Epithelial cell of proximal tubule (primary cell): ENCODE measurements at places on chromosomes 13 and 19.

- DNase-seq: no peak
Measured at GRCh38 chr13:24068472-24068871, 92.0 kb upstream of the SPATA13 start.

- DNase-seq: no peak
Measured at GRCh38 chr13:64007339-64007738, 2591.7 kb upstream of the PCDH20 start.

GRCh38 chr19:14135355-14135754, 1.0 kb downstream of the ASF1B start:
- DNase-seq: no peak

- DNase-seq: no peak
Measured at GRCh38 chr13:27149702-27150101, 21.9 kb downstream of the USP12 start.

DNA sequence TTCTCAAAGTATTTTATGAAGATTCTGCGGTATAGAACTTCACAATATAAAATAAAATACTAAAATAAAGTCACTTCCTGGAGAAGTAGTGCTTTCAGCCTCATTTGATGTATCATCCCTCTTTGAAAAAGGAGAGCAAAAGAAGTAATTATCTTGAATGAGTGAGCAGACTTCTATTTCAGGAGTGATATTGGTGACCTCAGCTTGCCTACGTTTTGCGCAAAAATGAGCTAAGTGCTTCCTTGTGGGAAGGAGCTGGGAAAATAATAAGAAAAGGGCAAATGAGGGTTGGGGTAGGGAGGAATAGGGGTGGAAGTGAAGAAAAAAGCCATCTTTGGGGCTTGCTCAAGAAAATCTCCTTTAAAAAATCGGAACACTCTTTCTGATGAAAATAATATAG, 1773.6 kb downstream of the OLFM4 start:
- DNase-seq: no peak

DNA sequence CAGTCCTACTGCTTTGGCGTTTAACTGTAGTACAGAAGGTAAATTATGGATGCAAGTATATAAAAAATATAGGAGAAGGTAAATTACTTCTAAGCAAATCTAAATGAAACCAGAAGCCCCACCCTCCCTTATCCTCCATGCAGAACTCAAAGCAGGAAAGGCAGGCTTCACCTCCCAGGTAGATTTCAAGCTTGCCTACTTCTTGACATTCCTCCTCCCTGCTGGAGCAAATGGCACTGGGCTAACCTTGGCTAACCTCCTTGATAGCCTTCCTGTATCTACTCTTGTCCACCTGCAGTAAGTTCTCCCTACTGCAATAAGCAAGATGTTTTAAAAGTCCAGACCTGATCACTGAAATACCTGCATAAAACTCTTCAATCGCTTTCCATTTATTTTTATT, 396.0 kb downstream of the IRS2 start:
- DNase-seq: no peak

DNA sequence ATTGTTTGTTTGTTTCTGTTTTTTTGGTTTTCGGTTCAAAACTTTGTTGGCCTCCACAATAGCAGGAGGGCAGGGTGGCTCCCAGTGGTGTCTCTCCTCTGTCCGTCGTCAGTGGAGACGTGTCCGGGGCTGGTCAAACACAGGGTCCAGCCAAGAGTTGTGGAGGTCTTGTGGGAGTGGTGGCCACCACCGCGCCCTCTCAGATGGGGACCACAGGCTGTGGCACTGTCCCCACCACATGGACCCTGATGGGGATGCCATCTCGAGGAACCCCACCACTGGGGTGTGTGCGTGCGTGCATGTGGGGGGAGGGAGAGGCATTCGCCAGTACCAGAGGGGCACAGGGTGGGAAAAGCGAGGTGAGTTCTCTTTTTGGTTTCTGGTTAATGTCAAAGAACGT, 13.8 kb downstream of the ZNF574 start:
- DNase-seq: no peak

GRCh38 chr13:113299951-113300350, 2.9 kb downstream of the LAMP1 start:
- DNase-seq: no peak

DNA sequence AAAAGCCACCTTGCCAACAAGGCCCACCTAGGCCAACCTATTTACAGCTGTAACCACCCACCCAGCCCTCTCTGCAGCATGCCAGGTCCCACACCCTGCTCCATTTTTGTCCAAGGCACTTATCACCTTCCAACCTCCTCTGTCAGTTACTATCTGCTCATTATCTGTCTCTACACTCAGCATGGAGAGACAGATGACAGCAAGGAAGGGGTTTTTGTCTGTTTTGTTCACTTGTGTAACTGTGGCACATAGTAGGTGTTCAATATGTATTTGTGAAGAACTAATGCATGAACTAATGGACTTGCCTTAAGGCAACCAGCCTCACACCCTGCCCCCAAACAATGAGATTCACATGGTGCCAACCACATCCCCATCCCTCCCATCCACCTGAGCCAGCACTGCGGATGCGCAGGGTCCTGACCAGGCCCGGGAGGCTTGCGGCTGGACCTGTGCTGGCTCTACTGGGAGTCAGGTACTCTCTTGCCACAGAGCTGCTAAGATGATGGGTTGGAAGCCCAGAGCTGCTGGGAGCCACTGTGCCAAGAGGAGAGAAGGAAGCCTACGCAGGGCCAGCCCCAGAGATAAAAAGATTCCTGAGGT, 17.3 kb downstream of the DEDD2 start:
- DNase-seq: no peak

GRCh38 chr13:93797463-93797862, 570.9 kb downstream of the GPC6 start:
- no peak for DNase-seq

- DNase-seq: no peak
Measured at GRCh38 chr19:49205114-49205513, 47.5 kb downstream of the TRPM4 start.

DNA sequence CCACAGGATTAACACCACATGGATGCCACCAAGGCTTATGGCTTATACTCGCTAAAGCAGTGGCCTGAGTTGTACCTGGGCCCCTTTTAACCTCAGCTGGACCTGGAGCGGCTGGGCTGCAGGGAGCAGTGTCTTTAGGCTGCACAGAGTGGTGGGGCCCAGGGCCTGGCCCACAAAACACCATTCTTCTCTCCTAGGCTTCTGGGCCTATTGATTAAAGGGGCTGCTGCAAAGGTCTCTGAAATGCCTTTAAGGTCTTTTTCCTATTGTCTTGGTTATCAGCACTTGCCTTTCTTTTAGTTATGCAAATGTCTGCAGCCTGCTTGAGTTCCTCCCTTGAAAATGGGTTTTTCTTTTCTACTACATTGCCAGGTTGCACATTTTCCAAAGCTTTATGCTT, 973.9 kb upstream of the PRR20A start:
- no peak for DNase-seq
